ENCODE measurements at places on chromosomes 5 and 9.
A peak's percentile ranks its signal among the peaks of the same experiment; 100 is the strongest.

- peak; percentile 84 for ATAC-seq
These were observed at the start of gene CMYA5 for GRCh38 chr5:79689541-79690466. Gene CMYA5 (plus strand): TSS chr5:79689836. CDS start chr5:79689908, 72 bp downstream.

- ATAC-seq = no peak
These were observed 8.2 kb upstream of the OR13D1 start for GRCh38 chr9:104686081-104686480.

GRCh38 chr9:114282926-114283325 is 40.0 kb upstream of the ORM1 start:
- ATAC-seq = no peak

- ATAC-seq = no peak
These were observed 146.2 kb upstream of the PHYKPL start for GRCh38 chr5:178378527-178379484.

- ATAC-seq = no peak
These were observed 1363.3 kb downstream of the MAT2B start for GRCh38 chr5:164868761-164869160.

- ATAC-seq = no peak
These were observed 416.9 kb downstream of the PSAT1 start for GRCh38 chr9:78713614-78714405.

DNA sequence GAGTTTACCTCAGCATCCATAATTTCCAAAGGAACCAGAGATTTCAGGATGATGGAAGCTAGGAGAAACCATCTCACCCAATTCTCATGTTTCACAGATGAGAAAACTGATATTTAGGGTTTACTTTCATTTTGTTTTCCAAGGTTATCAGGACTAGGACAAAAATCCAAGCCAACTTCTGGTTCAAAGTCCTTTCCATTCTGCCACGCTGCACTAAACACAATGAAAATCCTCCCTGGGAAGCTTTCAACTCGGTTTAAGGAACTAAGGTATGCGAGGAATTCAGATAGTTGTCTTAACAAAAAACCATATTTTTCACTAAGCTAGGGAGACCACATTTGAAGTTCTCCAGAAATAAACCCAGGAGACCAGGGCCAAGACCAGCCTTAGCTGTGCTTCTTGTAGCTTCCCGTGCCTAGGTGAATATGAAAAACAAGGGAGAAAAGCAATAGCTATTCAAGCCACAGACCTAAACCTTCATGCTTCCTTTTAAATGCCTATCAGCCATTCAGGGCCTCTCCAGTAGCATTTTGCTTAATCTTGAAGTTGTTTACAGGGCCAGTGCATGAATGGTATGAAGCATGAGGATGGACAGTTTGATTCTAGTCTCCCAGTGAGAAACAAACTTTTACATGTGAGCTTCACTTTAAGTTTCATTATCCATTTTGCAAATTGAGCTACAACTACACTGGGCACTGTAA is 167.9 kb downstream of the DENND1A start:
- ATAC-seq = no peak

GRCh38 chr5:139659695-139660101 is 11.5 kb downstream of the CXXC5 start:
- ATAC-seq = no peak

GRCh38 chr9:88657893-88658292 is 122.9 kb downstream of the NXNL2 start:
- ATAC-seq = peak; percentile 5

DNA sequence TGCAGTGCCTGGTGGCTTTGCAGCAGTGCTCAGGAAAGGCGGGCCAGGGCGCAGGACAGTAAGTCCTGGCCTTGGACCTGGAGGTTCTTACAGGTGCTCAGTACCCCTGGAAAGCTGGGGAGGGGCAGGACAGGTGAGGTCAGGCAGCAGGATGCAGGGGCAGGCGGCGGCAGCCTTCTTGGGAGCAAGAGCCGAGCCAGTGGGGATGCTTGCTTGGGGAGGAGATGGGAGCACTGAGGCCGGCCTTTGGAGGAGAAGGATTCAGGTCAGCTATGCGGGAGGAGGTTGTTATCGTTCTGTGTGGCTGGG is 98.0 kb downstream of the COL5A1 start:
- no peak for ATAC-seq

- no peak for ATAC-seq
These were observed 244.4 kb downstream of the MAST4 start for GRCh38 chr5:66840511-66841013.

DNA sequence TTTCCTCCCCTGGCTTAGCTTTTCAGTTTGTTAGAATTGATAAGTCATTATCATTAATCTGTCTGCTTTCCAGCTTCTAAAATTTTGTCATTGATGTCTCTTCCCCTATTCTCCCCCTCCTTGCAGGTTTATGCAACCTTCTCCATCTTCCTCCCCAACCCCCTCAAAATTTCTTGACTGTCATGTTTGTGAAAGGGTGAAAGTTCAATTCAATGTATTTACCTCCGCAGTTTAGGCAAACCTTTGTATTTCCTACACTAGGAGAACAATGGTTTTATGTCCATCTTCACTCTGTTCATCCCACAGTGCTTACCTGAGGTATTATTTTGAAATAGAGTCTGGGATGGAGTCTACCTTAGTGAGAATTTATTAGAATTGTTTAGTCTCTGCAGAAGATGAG is 117.9 kb downstream of the ALDH1A1 start:
- no peak for ATAC-seq

Data from gastroesophageal sphincter (tissue), 4 donors.